ENCODE measurements at places on chromosomes 12 and 14. TPM values are rescaled to one million over a fixed set of nuclear protein-coding genes. Genes with fewer than 3 reads are reported as not detected.
A peak's percentile ranks its signal among the peaks of the same experiment; 100 is the strongest.

The RTL1 gene
- total RNA-seq, result 0.08 TPM

- peak; percentile 38 for DNase-seq
Observed at GRCh38 chr12:75212072-75212471, 2.4 kb upstream of the KCNC2 start.

- no peak for DNase-seq
Observed at GRCh38 chr12:86719381-86719780, 463.2 kb upstream of the MGAT4C start.

DNA sequence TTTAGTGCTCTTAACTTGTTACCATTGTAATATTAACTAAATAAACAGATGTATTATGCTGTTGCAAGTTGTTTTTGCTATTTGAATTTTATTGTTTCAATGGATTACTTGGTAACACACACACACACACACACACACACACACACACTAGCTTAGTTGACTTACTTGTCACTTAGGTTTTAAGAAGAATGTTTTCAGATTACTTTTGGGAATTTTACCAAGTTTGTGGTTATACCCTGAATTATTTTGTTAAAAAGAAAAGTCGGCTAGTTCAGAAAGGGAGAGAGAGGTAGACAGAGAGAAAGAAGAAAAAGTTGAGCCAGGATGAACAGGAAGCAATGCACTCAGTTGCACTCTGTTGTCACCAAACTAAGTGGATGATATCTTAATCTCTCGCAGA lies 5.3 kb downstream of the SSTR1 start:
- DNase-seq, result no peak

The UBC gene
- total RNA-seq, result 503 TPM

GRCh38 chr12:51702587-51702986 lies 111.6 kb downstream of the SCN8A start:
- no peak for DNase-seq

DNA sequence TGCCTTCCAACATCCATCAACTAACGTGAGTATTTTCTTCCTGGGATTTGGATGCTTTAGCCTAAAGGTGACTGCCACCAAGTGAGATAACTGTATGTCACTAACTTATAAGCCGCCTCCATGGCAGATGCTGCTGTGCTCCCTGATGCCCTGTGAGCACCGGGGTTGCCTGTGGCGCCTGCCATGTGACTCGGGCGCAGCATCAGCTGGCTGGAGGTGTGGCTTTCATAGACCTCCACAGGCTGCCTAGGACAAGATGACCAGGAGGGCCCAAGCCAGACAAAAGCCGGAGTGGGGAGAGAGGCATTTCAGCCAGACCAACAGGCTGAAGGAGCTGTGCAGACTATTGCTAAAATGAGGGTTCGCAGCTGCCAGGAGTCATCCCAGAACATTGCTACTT lies 55.7 kb downstream of the ANAPC7 start:
- no peak for DNase-seq

DNA sequence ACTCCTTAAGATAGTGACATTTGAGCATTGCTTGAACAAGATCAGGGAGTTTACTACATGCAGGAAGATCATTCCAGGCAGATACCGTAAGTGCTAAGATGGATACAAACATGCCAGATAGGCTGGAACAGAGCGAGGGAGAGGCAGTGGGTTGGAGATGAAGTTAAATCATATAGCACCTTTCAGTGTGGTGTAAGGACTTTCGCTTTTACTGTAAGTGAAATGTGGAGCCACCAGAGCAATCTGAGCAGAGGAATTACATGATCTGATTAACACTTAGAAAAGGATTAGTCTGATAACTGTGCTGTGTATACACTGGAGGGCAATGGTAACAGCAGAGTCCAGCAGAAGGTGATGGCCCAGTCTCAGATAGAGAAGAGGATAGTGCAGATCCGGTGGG lies 163.0 kb upstream of the SSTR1 start:
- no peak for DNase-seq

All from SJCRH30 (cell line).